GM19239 (cell line): ENCODE measurements at places on chromosomes 11 and 22.

DNA sequence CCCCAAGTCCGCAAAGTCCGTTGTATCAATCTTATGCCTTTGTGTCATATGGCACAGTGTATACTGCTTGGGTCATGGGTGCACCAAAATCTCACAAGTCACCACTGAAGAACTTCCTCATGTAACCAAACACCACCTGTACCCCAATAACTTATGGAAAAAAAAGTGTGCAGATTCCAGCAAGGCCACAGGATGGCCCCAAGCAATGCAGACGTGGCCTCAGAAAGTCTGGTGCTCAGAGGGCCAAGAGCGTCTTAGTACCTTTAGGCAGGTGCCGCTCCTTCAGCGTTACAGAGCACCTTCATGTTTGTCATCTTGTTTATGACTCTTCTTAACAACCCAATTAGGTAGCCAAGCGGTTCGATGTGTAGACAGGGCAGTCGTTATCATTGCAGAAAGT is 65.3 kb downstream of the PRDM11 start:
- DNase-seq = no peak

- DNase-seq = no peak
These were observed 31.3 kb downstream of the GNB1L start for GRCh38 chr22:19823191-19823901.

GRCh38 chr11:134764367-134764766 is 352.3 kb upstream of the B3GAT1 start:
- DNase-seq = no peak

DNA sequence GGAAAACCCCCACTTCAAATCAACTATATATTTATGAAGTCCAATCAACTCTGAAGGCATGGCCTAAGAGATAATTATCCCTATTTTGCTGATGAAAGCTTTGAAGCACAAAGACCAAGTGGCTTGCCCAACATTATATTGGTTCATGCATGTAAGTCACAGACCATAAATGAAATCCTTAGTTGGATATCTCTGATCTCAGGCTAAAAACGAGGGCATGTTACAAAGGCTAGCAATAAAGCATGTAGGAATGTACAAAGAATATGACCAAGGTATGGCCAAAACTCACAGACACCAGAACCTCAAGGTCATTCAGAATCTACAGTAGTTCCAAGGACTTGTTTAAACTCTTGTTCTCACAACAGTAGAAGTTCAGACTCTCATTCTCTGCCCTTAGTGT is 100.2 kb upstream of the SESN3 start:
- no peak for DNase-seq

DNA sequence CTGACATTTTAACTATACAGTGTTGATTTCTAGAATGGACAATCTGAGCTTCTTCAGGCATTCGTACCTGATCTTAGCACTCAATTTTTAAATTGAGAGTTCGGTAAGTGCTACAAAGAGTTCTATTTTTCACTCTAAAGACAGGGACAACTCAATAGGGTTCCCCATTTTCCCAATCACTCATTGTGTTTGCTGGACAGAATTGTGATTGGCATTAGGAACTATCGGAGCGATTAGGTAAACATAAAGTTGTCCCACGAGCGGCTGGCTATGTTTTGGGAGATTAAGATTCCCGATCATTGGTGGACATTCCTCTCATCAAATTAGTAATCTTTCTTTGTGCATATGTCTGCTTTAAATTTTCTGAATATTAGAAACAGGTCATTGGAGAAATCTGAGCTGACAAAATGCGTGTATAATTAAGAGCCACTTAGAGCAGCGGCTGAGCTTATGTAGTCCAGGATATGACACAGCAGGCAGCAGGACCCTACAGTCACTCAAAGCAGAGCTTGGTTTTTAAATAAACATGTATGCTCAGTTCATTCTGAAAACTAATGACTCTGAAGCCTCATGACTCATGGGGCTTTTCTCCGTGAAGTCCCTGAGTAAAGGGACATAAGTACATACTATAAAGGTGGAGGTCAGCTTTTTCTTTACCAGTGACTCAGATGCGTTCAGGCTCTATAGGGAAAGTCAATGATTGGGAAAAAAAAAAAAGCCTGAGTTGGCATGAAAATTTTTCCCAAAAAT is 109.4 kb downstream of the GRIA4 start:
- DNase-seq = no peak

DNA sequence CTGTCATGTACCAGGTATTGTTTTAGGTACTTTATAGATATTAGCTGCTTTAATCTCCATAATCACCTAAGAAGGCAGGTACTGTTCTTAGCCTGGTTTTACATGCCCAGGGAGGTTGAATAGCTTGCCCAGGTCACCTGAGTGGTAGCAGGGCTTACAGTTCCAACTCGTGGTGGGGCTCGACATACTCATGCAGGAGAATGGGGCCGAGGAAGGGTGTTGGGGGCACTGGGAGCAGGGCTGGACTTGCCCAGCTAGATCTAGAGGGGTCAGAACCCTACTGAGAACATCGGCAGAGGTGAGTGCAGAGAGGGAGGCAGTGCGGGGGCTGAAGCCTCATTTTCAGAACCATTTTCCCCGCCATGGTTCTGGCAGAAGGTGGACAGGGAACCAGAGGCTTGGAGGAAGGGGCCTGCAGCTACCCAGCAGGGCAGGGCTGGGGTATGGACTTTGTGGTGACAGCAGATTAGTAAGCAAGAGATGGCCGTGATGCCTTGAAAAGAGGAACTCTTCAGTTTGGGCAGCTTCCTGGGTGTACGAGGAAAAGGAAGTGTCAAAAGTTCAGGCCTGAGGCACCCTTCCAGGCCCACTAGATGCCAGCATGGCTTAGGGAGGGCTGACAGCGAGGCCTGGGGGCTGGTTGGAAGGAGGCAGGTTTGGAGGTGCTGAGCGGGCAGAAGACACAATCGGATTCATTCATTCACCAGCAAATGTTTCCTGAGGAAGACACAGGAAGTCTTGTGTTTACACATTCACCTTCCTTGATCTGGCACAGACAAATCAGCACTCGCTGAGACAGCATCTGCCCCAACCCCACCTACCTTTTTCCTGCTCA is 54.7 kb upstream of the LYVE1 start:
- no peak for DNase-seq

- no peak for DNase-seq
These were observed 9.8 kb downstream of the ARRB1 start for GRCh38 chr11:75341612-75342011.

- DNase-seq = no peak
These were observed 213.6 kb downstream of the DYNC2H1 start for GRCh38 chr11:103322821-103323220.

GRCh38 chr11:73759610-73760134 is 1.2 kb downstream of the RAB6A start:
- no peak for DNase-seq
